ENCODE measurements at places on chromosomes 11 and 22.

DNA sequence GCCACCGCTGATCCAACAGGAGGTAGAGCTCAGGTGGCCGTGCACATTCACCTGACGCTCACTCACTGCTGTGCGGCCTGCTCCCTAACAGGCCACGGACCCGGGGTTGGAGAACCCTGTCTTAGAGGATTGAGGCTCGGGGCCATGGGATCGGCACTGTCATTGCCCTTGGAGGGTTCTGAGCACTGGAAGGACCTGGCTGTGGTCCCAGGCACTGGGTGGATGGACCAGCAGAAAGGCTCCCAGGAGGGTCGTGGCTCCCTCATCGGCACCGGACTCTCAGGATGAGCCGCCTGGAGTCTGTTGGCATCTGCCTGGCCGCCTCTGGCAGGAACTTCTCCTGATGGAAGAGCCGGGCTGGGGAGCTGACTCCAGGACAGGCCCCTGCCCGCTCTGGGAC is 6.5 kb downstream of the KCNQ1 start:
- DNase-seq: no peak

DNA sequence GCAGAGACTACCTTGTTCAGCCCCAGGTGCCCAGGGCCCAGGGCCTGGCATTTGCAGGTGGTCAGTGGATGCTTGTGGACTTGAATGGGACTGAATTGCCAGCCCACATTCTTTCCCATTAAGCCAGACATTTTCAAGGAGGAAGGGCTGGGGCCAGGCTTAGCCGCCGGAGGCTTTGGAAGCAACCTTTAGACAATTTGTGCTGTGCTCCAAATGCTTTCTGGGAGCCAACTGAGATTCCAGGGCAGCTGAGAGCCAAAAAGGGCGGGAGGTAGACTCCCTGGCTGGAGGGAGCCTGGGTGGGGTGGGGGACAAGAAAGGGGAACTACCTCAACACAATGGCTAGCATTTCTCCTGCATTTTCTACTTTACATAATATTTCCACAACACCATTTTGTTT is 54.8 kb upstream of the TIMP3 start:
- no peak for DNase-seq

- no peak for DNase-seq
These were observed 66.7 kb downstream of the SYN3 start for GRCh38 chr22:32991353-32992101.

- no peak for DNase-seq
These were observed 10.5 kb upstream of the TSPAN18 start for GRCh38 chr11:44716256-44716655.

- no peak for DNase-seq
These were observed 12.3 kb downstream of the NARS2 start for GRCh38 chr11:78562398-78562797.

DNA sequence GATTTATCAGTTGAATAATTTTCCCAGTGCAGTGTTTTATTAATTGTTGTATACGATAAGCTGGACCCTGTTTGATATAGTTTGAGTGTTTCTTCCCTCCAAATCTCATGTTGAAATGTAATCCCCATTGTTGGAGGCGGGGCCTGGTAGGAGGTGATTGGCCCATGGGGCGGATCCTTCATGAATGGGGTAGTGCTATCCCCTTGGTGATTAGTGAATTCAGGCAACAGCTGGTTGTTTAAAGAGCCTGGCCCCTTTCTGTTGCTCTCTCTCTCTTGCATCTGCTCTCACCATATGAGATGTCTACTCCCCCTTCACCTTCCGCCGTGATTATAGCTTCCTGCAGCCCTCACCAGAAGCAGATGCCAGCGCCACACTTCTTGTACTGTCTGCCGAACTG is 1.5 kb downstream of the OR5A1 start:
- no peak for DNase-seq

DNA sequence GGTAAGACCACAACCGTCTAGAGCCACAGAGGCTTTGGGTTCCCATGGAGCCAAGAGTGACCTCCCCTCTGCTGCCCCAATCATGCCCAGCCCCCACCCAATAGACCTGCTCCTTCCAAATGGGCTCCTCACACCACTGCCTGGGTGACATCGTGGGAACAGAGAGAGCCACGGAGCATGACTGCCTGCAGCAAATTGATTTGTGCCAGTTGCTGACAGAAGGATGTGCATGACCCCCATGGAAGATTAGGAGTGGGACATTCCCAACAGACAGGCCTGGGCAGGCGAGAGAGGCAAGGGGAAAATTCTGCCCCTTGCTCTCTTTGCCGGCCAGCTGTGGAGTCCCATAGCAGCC is 88.5 kb downstream of the TENM4 start:
- DNase-seq: no peak

GRCh38 chr11:42674436-42674835 is 637.4 kb upstream of the API5 start:
- no peak for DNase-seq

- DNase-seq: no peak
These were observed 213.9 kb upstream of the UBASH3B start for GRCh38 chr11:122441666-122442035.

GRCh38 chr11:130064596-130064995 is 5.1 kb upstream of the APLP2 start:
- DNase-seq: no peak

DNA sequence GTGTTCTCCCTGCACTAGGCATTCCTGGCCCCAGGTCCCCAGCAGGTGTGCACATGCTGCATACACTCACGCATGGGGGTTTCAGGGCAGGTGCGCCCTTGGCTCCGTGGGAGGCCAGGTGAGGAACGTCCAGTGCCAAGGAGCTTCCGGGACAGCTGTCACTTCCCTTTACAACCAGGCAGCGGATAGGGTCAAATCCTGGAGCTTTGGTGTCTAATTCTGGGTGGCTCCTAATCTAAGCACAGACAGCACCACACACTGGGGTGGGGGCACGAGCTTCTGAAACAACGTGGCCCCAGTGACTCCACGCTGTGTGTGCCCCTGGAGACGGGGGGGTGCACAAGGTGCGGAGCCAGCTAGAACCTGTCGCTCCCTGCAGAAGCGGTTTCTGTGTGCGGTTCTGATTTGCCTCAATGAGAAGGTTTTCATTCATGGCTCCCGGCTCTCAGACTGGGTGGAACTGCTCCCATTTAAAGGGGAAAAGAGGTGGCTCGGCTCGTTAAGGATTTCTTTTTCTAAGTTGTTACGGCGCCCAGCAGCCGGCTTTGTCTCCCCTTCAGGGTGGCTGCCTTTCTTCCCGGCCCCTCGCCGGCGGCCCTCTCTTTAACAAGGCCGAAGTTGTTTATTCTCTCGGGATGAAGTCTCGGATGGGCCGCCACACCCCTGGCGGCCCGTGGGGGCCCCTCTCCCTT is 5.0 kb downstream of the CCND1 start:
- no peak for DNase-seq

GRCh38 chr22:35842519-35842913 is 124.8 kb downstream of the APOL5 start:
- no peak for DNase-seq

DNA sequence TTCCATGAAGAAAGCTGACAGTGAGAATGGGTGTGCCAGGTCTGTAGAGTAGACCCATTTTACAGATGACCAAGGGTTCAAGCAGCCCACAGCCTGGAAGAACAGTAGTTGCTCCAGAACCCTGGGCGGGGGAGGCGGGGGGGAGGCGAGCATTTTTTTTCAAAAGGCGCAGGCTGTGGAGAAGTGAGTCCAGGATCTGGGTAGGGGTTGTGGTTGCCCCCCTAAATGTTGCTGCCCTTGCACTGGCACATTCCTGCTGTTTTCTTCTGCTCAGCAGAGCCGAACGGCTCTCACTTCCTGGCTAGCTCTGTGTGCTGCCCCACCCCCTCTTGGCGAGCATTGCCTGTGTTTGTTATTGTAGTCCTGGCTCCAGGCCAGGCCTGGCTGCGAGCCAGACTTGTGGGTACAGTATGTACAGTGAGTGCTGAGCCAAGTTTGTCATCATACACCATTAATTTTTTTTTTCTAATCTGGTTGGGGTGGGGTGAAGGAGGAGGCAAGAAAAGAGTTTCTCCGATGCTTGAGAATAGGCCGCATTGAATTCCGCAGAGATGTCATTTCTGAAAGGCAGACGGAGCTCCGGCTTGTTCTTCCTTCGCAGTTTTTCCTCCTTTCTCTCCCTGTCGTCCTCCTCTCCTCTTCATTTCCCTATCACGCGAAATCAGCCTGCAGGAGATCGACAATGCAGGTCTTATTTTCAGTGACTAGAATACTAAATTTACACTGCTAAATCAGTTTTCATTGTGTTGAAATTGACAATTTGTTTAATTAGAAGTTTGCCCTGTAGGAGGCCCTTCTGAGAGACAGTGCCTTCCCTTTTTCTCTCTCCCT is 100.5 kb downstream of the ZBTB16 start:
- peak; percentile 97 for DNase-seq

GRCh38 chr11:1192741-1193325 is 30.0 kb upstream of the MUC5B start:
- no peak for DNase-seq

- no peak for DNase-seq
These were observed 24.1 kb upstream of the TH start for GRCh38 chr11:2195756-2196088.

- no peak for DNase-seq
These were observed 17.7 kb downstream of the ARRB1 start for GRCh38 chr11:75333807-75334140.

DNA sequence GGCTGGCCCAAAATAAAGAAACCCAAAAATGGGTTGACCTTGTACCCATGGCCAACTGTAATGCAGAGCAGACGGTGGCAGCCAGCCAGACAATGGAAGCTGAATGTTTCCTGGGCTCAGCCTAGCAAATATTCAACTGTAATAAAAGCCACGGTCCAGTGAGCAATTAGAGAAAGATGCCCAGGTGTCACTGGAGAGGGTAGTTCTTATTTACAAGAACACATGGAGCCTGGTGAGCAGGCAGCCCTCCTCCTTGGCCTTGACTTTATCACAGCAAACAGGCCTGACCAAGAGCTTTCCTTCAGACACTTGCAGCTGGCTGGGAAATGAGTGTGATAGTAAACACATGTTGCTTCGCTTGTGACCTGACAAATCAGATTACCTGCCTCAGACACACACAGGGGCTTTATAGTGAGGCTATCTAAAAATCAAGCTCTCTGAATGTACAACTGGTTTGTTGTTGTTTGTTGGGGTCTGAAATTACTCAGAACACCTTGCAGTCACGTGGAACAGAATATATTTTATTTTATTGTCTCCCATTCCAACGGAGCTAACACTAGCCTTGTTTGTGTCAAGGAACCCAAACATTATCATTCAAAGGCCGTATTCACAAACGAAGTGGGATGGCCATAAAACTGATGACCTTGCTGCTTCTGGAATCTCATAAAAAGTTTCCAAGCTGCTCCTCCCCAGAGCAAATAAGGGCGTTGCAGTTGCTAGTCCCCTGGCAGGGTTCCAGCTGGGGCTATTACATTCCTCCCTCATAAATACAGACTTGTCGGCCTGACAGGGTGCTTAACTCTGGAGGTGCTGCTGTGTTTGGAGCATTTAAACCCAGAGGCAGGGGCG is 161.1 kb downstream of the BBOX1 start:
- DNase-seq: no peak

GRCh38 chr11:77063861-77064260 is 2.9 kb upstream of the CAPN5 start:
- no peak for DNase-seq

DNA sequence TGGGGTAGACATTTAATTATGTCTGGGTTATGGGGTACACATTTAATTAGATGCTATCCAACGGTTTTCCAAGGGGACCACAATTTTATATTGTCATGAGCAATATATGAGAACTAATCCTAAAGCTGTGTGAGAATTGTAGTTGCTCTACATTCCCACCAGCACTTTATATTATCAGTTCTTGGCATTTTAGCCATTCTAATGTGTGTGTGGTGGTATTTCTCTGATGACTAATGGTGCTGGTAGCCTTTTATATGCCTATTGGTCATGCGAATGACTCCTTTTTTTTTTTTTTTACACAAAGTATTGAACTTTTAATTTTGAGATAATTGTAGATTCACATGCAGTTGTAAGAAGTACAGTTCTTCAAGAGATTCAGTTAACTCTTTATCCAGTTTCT is 26.2 kb downstream of the TMEM135 start:
- DNase-seq: no peak

DNA sequence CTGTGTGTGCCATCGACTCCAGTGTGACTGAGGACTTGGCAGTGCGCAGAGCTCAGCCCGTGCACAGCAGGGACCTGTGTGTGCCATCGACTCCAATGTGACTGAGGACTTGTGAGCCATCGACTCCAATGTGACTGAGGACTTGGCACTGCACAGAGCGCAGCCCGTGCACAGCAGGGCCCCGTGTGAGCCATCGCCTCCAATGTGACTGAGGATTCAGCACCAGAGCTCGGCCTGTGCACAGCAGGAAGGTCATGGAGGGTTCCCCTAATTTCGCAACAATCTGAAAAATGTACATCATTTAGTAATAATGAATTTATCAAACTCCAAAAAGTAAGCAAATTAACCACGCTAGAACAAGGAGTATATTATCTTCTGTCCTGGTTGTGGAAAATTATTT is 348.3 kb upstream of the B3GAT1 start:
- DNase-seq: no peak

DNA sequence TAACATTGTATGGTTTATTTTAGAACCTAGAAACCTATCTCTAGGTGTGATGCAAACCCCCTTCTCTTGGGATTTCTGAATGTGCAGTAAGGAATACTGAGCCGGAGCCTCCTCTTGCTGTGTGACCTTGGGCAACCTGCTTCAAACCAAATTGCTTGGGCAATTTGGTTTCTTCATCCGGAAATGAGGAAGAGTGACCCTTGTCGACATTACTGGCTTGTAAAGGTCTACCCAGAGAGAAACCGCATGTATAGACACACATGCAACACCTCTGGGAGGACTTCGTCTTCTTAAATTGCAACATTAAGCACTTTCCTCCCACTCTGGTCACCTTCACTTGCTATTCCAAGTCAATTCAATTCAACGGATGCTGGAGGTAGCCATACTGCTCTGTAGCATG is 19.6 kb upstream of the TP53I11 start:
- DNase-seq: no peak

DNA sequence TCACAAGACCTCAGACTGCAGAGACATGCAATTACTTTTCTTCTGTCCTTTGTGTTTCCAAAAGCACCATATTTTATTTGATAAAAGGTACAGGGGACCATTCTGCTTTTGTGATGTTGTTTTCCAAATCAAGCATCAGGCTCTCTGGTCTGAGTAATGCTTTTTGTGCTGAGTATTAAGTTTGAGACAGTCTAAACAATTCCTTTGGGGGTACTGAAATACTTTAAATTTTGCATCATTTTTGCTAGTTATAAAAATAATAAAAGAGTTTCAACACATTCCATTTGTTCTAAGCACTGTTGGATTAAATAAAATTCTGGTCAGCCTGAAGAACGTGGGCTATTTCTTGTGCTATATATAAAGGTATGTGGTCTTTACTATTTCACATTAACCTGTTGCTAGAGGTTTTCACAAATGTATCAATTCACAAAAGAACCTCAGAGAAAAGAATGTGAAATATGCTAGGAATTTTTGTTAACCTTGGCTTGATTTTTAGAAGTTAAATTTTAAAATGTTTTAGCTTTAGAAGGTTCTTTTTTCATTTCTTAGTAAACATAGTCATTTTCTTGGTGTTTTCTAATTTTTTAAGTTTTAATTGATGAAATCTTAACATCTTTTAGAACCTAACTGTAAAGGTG is 61.6 kb downstream of the C22orf31 start:
- no peak for DNase-seq
